ENCODE measurements at places on chromosomes 3 and 15.

DNA sequence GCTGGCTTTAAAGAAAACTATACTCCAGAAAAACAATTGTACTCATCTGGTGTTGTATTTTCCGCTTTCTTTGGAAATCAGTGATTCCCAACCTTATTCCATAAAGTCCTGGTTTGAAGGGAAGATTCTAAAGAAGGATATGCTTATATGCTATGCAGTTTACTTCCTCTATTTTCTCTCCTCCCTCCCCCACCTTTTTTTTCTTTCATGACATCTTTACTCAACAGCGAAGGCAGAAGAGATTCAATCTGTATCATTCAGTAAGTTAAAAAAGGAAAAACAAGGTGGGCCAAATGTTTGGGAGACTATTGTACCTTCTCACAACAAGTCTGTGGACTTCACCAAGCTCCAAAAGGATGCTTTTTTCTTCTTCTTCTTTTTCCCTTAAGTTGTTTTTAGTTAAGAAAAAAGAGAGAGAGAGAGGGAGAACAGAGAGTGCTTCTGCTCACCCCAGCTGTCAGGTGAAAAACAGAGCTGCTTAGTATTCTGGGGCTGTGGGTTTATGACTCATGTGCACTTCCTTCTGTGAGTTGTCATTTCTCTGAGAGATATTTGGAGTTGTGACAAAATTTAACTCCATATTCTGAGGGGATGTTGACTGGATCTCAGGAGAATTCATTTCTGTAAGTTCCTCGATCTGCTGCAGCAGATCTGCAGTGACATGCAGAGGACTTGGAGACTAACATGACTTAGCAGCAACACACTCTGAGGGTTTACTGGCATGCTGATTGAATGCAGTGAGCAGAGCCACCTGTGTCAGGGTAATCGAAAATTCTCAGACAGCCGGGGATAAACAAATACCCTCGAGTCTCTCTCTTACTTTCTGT is 70.7 kb downstream of the SSR3 start:
- DNase-seq: peak; percentile 73

DNA sequence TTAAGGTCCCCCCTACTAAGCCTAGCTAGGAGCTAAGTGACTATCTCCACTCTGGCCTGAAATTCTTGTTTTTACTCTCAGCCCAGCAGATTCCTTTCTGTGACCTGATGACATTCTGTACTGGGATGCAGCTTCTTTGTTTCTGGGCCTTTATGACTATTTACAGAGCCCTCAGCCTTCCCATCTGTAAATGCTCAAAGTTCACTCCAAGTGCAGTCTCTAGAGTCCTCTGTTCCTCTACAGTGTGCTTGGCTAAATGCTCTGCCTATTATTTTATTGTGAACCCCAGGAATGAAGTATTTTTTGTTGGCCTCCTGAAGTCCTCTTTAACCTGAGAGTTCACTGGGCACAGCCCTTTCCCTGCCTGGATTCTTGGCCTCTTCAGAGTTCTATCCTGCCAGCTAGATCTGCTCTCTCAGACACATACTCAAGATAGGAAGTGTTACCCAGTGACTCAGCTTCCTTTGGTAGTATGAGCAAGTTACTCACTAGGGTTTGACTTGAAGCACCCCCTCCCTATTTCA is 278.1 kb upstream of the P2RY1 start:
- no peak for DNase-seq

GRCh38 chr3:128493570-128494366 is 767 bp upstream of the GATA2 start:
- no peak for DNase-seq

DNA sequence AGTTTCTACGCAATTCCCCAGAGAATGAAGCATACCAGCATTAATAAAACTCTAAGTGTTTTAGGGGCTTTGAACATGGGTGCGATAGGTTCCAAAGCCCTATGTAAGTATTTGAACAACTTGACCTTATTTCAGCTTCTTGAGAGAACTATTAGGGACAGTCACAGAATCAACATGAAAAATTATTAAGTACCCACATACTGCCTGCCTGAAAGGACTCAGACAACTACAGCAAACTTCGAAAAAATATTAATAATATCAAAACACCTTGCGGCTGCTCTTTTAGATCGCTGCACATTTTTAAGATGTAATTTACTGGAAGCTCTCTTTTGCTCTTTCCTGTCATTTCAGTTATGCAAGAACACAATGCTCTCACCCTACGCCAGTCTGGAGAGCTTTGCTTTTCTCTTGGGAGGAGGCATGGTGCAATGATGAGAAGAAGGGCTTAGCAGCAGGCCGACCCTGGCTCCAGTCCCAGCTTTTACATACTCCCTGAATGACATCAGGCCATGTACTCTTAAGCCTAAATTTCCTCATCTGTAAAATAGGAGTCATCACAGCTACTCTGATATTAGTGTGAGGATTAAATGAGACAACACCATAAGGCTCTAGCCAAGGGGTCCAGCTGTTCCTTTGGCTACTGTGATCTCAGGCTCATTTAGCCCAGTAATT is 640.7 kb downstream of the FHIT start:
- no peak for DNase-seq

- peak; percentile 74 for DNase-seq
These were observed 5.5 kb upstream of the CFAP100 start for GRCh38 chr3:126389112-126389793.

- DNase-seq: peak; percentile 88
These were observed 139.3 kb downstream of the FOXP1 start for GRCh38 chr3:71444028-71444860.

GRCh38 chr3:115099986-115100571 is 47.0 kb downstream of the ZBTB20 start:
- peak; percentile 74 for DNase-seq

DNA sequence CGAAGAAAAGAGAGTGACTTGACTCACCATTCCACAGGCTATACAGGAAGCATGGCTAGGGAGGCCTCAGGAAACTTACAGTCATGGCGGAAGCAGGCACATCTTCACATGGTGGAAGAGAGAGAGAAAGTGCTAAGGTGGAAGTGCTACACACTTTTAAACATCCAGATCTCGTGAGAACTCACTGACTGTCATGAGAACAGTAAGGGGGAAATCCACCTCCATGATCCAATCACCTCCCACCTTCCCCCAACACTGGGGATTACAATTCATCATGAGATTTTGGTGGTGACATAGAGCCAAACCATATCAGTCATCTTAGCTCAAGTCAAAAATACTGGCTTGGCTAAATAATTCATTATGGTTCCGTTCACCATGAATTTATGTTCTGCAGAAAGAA is 45.3 kb upstream of the NEDD4 start:
- DNase-seq: no peak

DNA sequence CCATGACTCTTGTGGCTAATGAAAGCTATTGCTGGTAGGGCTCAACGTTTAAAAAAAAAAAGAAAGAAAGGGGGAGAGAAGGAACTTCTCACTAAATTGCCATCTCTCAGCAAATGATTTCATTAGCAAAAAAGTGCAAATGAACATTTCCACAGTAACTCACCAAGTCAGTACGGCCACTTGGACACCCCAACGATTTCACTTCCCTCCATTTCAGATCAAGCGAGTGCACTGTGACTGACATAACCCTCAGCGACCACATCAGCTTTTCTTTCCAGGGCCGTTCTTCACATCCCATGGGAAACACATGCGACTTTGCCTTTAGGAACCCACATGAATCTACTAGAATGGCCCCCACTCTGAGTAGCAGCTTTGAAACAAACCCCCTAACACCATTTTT is 71.6 kb downstream of the OSBPL10 start:
- DNase-seq: no peak

DNA sequence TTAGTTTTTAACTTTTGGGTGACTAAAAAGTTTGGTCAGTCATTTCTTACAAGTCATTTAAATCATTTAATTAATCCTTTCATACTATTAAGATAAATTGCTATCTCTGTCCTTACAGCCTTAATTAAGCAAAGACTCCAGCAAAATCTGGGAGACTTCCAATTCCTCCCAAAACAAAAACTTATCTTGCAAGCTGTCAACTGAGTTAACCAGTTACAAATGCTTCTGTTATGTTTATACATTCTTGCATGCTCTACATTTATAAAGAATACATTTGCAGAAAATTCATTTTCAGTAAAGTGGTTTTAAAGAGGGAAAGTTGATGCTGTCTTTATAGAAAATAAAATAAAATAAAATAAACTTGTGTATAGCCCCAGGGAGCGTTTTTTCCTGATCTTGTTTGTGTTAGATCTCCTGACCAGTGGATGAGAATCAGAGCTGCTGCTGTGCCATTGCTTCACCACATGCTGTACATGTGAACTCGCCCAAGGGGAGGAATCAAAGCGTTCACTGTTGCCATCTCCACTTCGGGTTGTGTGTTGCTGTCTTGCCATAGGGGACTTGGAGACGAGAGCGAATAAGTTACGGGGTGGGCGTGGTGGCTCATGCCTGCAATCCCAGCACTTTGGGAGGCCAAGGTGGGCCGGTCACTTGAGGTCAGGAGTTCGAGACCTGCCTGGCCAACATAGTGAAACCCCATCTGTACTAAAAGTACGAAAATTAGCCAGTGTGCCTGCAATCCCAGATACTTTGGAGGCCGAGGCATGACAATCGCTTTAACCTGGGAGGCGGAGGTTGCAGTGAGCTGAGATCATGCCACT is 5.5 kb downstream of the CCR4 start:
- DNase-seq: no peak

- no peak for DNase-seq
These were observed 39.1 kb downstream of the SOX14 start for GRCh38 chr3:137803215-137803614.

DNA sequence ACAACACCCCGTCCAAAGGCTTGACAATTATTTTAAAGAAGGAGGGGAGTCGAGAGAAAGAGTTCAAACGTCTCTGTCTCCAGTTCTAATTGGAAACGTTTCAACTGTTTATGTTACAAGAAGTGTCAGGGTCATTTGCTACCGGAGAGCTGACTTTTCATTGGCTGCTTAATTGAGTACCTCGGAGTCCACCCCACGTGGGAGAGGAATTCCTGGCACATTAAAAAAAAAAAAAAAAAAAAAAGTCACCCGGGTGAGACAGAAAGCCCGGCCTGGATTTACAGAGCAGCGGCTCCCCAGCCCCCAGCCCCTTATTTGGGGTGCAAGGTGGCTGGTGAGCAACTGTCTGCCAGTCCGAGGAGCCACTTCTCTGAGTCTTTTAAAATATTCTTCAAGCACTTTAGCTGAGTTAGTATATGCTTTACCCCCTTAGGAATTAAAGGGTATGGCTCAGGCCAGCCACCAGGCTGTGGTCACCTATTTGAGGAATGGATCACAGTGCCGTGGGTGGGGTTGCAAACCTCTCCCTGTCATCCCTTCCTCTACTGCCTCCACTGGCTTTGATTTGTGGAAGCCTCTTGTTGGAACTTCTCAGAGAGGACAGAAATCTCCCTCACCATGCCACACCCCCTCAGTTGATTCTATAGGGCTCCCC is 3.9 kb upstream of the TLE3 start:
- DNase-seq: no peak

- DNase-seq: no peak
These were observed 115.7 kb upstream of the TJP1 start for GRCh38 chr15:29937956-29938355.

- DNase-seq: no peak
These were observed 229.6 kb downstream of the OPA1 start for GRCh38 chr3:193822492-193823212.

GRCh38 chr3:120258009-120258408 is 27.0 kb downstream of the GPR156 start:
- no peak for DNase-seq

DNA sequence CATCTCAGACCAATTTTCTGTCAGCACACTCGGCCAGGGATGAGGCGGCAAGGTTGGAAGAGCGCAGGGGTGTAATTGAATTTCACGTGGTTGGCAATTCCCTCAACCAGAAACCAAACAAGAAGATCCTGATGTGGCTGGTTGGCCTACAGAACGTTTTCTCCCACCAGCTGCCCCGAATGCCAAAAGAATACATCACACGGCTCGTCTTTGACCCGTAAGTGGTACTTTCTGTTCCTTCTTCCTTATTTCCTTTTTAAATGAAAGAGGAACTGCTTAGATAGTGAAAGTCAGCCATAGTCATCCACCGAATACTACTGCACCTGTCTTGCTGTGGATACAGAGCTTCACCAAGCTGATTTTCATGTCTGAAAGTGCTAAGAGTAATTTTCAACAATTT is 60.1 kb downstream of the SGO1 start:
- peak; percentile 69 for DNase-seq

GRCh38 chr3:104878395-104878794 is 488.3 kb upstream of the ALCAM start:
- no peak for DNase-seq

All from CD4-positive, alpha-beta T cell treated with Interleukin-4 for 1 hour (primary cell).